ENCODE measurements at places on chromosomes 2 and 18.

GRCh38 chr2:46411985-46412384 is 67.4 kb upstream of the TMEM247 start:
- no peak for DNase-seq

GRCh38 chr18:77016936-77017335 is 115.6 kb downstream of the MBP start:
- no peak for DNase-seq

DNA sequence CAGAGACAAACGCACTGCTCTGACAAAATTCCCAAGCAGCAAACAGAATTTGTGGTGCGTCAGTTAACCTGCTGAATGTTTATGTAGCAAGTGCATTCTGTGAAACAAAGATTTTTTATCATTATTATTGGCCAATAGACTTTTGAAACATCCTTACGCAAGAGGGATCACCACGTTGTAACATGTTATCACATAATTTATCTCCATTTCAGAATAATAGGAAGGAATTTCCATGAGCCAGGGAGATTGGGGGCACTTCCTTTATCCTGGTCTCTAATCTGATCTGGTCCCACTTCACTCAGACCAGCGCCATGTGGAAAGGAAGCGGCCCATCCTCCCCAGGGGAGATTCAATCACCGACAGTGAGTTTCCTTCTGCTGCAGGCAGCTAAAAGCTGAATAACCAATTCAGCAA is 166.1 kb downstream of the PID1 start:
- no peak for DNase-seq

- no peak for DNase-seq
Observed at GRCh38 chr2:167420211-167420610, 531.9 kb downstream of the XIRP2 start.

- no peak for DNase-seq
Observed at GRCh38 chr2:56263876-56264275, 80.1 kb downstream of the CCDC85A start.

DNA sequence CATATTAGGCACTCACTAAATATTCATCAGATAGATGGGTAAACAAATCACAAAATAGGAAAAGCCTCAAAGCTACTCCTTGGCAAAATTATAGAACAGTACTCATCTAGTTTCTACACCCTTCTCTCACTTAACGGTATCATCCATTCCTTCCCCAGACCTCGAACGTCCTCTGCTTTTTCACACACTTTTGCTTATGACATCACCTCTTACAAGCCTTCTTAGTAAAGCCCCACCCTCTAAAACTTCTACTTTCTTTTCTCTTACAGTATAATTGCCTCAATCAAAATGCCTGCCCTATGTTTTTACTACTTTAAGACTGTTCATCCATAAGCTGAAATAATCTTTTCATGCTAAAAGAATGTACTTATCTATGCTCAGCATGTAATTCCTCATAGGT is 8.1 kb downstream of the CHN1 start:
- no peak for DNase-seq

GRCh38 chr18:12868576-12868975 is 15.5 kb downstream of the PTPN2 start:
- DNase-seq: no peak

GRCh38 chr2:117942551-117942950 is 71.3 kb downstream of the CCDC93 start:
- no peak for DNase-seq

DNA sequence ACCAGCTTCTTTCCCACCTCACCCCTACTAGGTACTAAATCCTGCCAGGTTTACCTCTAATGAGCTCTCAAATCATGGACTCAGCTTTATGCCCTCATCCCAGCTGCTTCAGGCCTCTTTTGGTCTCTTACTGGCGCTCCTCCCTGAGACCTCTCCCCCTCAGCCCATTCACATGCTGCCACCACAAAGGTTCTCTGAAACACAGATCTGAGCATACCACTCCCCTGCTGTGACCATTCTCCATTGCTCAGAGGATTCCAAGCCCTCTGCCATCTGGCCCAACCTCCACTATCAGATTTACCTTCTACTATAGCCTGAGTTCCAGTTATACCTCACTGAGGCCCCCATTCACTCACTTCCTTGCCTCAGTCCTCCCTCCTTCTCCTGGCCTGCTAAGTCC is 174.8 kb downstream of the ANKRD44 start:
- DNase-seq: no peak

Measured in omental fat pad (tissue), 4 donors.